ENCODE measurements at places on chromosomes 6 and 20.

DNA sequence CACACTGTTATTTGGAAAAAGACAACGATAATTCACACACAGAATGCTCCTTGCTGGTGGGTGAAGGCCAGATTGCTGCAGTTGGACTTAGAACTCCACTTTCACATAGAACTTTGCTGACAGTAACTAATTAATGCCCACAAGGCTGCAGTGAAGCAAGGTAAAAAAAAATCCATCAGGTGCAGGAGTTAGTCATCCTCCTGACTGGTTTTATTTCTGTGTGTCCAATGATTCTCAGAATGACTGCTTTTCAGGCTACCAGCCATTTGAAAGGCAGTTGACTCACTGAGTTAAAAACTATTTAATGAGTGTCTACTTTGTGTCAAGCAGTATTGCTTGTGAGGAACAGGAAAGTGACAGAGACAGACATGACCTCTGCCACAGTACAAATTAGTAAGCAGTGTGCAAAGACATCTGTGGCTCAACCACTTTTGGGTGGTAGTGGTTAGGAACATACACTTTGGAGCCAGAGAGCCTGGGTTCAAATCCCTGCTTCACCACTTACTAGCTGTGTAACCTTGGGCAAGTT, 41.9 kb downstream of the ELOVL5 start:
- peak; percentile 50 for DNase-seq

- DNase-seq, result no peak
These were observed 28.7 kb downstream of the SLC22A16 start for GRCh38 chr6:110447761-110448160.

DNA sequence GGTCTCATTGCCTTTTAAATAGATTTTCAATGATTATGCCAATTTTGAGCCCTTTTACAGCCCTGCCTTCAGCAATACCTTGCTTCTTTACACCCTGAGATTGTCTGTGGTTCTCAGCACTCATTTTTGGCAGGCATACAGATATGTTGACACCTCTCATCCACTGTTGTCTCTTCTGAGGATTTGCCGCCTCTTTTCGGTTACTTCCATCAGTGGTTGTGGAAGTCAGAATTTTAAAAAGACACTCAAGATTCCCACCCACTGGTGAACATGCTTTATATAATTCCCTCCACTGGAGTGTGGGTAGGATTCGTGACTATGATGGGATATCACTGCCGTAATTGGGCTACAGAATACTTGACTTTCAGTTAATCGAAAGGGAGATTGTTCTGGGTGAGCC, 37.4 kb upstream of the KIF13A start:
- no peak for DNase-seq

DNA sequence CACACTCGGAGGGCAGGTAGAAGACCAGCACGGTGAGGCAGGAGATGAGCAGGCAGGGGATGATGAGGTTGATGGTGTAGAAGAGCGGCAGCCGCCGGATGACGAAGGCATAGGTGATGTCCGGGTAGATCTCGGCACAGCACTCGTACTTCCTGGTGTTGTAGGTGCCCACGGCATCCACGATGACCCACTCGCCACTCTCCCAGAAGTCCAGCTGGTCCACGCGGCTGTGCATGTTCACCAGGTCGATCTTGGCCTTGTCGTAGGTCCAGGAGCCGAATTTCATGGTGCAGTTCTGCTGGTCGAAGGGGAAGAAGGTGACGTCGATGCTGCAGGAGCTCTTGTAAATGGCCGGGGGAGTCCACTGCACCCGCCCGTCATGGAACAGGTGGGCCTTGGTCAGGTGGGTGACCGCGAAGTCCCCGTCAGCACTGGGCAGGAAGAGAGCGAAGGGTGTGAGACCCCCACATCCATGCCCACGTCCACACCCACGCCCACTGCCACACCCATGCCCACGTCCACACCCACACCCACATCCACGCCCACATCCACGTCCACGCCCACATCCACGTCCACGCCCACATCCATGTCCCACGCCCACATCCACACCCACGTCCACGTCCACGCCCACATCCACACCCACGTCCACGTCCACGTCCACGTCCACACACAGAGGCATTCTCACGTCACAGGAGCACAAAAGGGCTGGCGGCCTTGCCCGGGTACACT, 10.4 kb downstream of the CHRNA4 start:
- DNase-seq, result no peak

DNA sequence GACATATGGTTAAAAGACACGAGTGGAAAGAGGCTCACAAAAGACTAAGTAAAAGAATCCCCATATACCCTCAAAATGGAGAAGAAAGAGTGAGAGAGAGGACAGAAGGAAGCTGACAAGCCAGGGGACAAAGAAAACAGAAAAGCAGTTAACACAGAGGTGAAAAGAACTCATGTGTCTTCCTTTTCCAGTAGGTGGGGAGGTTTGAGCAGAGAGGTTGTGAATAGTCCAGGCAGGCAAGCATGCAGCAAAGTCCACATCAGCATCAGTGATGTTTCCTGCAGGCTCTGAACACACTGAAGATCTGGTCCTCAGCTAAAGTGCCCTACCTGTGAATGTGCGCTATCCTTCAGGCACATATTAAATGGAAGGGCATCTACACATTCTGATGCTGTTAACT, 196.5 kb upstream of the IRAK1BP1 start:
- DNase-seq, result no peak

- no peak for DNase-seq
These were observed 39.1 kb upstream of the BLCAP start for GRCh38 chr20:37566590-37567330.

GRCh38 chr20:56373942-56374341, 15.2 kb downstream of the FAM210B start:
- peak; percentile 9 for DNase-seq
